Fibroblast of lung (primary cell): ENCODE measurements at places on chromosomes 11 and 22.

DNA sequence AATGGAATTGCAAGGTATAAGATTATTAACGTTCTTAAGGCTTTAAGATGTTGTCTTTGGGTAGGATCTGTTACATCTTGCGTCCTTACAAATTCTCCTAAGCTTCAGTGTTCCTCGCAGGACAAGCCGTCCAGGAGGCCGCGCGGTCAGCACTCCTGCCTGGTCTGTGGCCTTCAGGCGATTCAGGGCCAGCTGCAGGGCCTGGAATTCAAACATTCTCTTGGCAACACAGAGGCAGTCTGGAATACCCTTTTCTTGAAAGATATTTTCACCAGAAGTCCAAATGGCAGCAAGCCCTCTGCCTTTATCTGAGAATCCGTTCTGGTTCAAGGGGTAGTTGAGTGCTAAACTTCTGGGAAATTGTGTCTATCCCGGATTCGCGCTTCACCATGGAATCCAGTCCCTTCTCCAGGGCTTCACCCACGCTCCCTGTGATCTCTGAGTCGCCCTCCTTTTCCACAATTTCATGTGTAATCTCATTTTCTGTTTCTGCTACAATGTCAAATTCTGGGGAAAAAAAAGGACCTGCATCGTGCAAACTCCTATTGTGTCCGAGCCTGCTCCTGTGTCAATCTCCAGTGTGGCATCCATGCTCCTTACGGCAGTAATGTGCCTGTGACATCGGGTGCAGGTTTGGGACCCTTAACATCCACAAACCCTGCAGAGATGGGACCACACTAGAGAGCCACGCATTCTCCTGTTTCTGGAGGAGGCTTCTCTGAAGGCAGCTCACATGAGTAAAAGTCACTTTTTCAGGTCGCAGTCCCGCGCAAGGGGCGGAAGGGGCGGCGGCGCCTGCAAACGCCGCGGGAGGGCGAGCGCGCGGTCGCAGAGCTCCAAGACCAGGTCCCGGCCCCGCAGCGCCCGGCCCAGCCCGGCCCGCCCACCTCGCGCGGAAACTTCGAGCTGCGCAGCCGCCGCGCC is 25.4 kb upstream of the SORL1 start:
- no peak for DNase-seq

DNA sequence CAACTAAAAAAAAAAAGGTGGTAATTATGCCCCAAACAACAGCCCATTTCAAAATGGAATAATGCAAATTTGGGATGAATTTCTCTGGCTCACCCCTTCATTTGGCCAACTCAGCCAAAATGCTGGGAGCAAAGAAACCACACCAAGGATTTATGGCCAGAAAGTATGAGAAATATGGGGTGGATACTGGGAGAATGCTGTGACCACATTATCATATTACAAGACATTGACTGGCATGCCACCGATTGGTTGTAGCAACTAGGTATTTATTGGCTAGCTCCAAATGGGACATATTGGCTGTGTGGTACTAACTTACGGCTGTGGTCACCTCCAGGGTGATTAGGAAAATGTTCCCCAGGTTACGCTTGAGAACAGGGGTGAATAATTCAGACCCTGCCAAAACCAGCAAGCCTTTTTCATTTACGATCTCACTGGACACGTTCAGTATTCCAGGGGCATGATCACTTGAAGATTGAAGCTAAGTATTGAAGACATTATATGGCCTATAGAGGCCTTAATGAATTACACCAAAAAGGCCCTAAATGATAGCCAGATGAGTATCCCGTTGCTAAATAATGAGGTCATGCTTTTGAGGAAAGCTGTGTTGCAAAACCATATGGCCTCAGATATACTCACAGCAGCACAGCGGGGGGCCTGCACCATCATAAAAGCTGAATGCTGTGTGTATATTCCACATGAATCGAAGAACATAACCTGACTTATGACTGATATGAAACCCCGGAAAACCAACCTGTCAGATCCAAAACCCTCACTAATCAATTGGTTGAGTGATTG is 3.8 kb upstream of the FDX1 start:
- DNase-seq, result peak; percentile 88

GRCh38 chr22:50505276-50505775 is 2.2 kb downstream of the LMF2 start:
- no peak for DNase-seq

GRCh38 chr11:34356130-34356529 is 1.7 kb downstream of the ABTB2 start:
- no peak for DNase-seq

DNA sequence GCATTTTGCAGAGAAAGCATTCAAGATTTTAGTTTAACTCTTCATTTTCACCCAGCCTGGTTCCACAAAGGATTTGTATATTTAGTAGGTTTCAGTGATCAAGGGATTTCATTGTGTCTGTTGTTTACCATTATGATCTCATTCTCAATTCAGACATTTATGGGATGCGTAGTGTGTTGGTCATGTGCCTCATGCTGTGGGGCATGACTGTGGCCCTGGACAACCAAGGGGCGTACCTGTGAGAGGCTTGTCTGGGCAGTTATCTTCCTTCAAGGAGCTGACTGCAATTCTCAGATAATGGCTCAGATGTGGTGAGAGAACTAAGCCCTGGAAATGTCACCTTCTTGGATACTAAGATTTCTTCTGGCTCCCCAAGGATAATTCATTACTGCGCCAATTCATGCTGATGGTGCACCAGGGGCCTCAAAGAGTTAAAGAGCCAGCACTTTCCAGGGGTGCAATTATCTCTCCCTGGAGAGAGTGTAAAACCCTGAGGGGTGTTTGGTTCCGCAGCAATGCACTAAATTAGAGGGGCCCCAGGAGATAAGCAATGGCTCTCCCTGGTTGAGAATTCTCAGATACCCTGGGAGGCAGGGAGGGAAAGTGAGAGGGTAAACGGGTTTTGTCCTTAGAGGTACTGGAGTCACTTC is 32.2 kb downstream of the SLC6A5 start:
- no peak for DNase-seq

- no peak for DNase-seq
These were observed 198.3 kb downstream of the MN1 start for GRCh38 chr22:27603111-27603799.

DNA sequence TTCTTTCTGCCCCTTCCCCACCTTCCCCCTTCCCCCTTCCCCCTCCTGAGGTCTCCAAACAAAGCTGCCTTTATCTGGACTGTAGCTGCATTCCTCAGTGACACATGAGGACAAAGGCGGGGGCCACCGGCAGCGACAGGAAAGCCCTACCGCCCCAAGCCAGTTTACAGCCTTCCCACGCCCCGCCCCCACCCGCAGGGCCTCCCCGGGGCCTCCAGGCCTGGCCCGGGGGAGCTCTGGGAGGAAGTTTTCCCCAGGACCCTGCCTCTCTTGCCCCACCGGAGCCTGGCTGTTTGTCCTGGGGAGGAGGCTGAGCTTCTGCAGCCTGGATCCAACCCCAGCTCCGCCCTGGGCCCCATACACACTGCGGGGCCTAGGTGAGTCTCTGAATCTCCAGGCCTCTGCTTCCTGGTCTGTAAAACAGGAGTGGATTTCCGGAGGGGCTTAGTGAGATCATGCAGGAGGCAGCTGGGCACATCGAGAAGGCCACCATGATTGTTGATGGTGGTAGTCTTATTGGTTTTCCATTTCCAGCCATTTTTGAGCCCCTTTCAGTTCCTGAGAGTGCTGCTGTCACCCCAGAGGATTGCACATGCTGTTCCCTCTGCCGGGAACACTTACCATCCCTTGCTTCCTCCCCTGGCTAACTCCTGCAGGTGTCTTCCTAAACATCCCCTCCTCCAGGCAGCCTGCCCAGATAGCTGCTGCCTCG is 130.7 kb downstream of the MN1 start:
- DNase-seq, result no peak

DNA sequence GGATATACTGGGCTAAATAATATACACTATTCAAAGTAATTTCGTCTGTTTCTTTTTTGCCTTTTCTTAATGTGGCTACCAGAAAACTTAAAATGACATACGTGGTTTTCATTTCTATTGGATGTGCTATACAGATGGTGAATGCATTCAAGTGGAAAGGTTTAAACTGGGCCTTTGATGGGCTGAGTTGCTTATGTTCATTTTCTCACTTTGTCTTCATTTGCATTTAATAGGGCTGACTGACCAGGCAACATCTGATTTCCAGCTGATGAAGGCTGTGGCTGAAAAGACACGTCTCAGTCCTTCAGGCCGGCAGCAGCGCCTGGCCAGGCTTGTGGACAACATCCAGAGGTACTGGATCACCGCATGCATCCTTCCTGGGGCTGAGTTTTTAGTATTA is 27.9 kb downstream of the PIWIL4 start:
- no peak for DNase-seq

DNA sequence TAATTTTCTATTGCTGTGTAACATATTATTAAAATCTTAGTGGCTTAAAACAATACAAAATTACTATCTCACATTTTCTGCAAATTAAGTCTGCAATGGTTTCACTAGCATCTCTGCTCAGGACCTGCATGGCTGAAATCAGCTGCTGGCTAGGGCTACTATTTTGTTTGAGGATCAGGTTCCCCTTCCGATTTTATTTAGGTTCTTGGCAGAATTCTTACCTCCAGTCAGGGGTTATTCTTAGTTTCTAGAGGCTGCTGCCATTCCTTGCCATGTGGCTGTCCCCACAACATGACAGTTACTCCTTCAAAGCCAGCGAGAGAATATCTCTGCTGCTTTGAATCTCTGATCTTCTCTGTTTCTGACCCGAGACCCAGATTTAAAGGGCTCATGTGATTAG is 424.5 kb upstream of the ANO5 start:
- no peak for DNase-seq

DNA sequence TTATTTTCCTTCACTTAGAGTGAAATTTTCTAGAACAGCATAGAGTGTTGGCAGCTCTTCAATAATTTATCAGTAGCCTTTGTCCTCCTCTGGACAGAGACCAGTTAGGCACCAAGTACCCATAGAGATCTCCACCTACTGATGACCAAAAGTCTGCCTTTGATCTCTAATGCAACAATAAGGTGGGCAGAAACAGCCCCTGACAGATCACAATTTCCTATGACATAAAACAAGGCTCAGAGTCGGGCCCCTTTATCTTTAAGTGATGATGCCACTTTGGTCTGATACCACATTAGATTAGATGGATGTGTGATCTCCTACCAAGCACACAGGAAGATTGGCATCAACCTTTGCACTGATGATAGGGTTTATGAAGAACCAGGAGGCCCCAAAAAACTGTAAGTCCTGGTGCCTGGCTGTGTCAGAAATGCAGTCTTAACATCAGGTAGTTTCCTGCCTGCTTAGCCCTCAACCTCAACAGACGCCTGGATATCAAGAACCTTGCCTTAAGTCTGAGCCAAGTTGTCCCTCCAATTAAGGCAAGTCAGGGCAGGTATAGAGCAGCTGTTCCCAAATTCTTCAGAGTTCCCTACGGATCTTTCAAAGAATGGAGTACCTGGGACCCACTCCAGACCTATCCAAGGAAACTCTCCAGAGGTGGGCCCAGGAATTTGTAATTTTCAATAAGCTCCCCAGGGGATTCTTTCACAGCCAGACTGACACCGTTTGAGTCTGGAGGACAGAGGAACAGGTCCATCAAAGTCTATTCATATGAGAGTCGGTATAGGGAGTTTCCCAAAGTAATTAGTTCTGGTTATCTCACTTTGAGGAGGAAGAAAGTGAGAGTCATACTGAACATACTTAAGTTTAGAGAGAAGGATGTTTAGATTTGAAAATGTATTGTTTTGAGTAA is 30.6 kb upstream of the TMPRSS4 start:
- no peak for DNase-seq

DNA sequence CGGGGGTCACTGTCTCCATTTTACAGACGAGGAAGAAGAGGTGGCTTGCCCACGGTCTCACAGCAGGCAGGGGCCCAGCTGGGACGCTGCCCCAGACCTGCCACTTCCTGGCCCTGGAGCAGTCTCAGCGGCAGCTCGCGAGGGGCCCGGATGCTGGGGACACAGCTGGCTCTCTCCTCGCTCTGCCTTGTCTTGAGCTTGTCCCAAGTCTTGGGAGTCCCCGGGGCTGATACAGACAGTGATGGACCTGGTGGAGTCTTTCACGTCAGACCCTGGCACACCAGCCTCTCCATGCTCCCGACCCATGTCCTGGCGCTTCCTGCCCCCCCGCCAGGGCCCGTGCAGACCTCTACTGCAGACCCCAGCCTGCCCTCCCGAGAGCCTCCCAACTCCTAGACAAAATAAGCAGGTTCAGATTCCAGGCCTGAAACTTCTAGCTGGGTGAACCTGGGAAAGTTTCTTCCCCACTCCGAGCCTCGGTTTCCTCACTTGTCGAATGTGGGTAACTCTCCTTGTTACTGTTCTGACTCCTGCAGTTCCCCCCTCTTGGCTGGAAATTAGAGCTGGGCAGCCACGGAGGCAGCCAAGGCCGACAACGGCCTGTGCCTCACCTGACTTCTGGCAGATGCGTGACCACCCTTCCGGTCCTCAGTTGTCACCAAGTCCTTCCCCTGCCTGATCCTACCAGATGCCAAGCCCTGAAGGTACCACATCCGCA is 145.4 kb downstream of the CACNA1I start:
- DNase-seq, result no peak

DNA sequence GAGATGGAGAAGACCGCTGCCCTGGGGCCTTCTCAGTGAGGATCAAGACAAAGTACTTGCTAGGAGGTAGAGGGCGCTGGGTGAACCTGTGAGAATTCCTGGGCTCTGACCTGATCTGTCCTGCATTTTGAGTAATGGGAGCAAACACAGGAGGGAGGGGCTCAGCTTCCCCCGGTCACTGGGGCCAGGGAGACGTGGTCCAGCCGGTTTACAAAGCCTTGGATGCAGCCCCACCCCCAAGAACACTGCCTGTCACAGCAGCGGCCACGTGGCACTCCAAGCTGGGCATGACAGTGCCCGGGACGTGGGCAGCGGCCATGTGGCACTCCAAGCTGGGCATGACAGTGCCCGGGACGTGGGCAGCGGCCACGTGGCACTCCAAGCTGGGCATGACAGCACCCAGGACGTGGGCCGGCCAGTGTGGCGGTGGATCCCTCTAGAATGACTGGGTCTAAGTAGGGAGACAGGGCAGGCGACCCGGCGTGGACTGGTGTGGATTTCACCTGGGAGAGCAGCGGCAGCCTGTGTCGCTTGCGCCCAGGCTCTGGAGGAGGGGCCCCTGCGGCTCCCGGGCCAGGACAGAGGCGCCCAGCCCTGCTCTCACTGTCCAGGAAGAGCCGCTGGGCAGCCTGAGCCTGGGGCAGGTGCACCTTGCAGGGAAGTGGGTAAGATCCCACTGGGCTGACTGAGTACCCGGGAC is 2.5 kb upstream of the TTLL8 start:
- DNase-seq, result no peak

GRCh38 chr11:61837411-61838005 is 9.4 kb downstream of the FADS2 start:
- DNase-seq, result no peak

- DNase-seq, result peak; percentile 90
These were observed 24.2 kb downstream of the OR5B17 start for GRCh38 chr11:58334708-58335107.

GRCh38 chr11:58958500-58958899 is 19.2 kb downstream of the GLYATL1 start:
- no peak for DNase-seq

GRCh38 chr11:134514354-134514951 is 102.4 kb upstream of the B3GAT1 start:
- DNase-seq, result no peak

DNA sequence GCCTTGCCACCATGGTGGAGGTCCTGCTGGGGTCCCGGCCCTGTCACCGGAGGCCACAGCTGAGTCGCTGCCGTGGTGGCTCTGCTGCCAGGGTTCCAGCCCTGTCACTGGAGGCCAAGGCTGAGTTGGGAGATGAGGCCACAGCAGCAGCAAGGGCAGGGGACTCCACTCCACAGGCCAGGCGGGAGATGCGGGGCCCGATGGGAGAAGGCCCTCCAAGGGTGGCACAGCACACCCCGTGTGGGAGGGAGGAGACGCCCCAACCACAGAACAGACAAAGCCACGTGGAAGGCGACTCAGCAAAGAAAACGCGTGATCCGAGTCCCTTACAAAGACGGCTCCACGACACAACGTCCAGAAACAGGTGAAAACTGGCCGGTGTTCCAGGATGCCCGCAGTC is 159.3 kb downstream of the BRD1 start:
- no peak for DNase-seq
